ENCODE measurements at places on chromosomes 1 and 21. TPM values are rescaled to one million over a fixed set of nuclear protein-coding genes. Genes with fewer than 3 reads are reported as not detected.

GRCh38 chr1:244730153-244730933 lies 77.4 kb downstream of the DESI2 start:
- H3K36me3 ChIP-seq, result no peaks in the 10 kb centered on the region
- peak; percentile 58 for DNase-seq
- H3K4me3 ChIP-seq, result peak overlapping the region; percentile 74
- H3K27me3 ChIP-seq, result peaks cover 10% of the 10 kb centered on the region

- H3K27ac ChIP-seq, result no peak within 1 kb of the TSS
- peak within 1 kb of the TSS; percentile 40 for H3K4me3 ChIP-seq
- H3K4me1 ChIP-seq, result peaks cover 4% of the 10 kb centered on the region
- H3K27me3 ChIP-seq, result peaks cover 37% of the 10 kb centered on the region
These were observed at the start of gene PODN for GRCh38 chr1:53061859-53062707. Gene PODN (plus strand): TSS chr1:53062213. CDS start chr1:53069856, 7,643 bp downstream.

DNA sequence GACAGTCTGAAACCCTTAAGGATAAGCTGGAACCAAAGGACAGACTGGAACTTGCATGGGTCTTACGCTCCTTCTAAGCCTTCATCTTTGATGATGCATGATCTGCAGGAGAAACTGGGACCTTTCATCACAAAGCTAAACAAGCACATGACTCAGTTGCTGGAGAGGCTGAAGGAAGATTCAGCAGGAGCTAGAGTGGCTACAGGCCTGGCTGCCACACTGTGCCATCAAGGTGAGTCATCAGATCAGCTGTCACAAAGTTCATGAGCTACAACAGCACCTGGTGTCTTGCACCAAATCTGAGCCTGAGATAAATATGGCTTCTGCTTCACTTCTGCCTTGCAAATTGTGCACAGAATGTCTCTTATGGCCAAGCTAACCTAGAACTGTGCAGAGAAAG lies 95.5 kb upstream of the MARK1 start:
- H3K4me3 ChIP-seq, result no peak overlapping the region
- no peak overlapping the region for H3K27ac ChIP-seq
- H3K27me3 ChIP-seq, result peaks cover 15% of the 10 kb centered on the region

DNA sequence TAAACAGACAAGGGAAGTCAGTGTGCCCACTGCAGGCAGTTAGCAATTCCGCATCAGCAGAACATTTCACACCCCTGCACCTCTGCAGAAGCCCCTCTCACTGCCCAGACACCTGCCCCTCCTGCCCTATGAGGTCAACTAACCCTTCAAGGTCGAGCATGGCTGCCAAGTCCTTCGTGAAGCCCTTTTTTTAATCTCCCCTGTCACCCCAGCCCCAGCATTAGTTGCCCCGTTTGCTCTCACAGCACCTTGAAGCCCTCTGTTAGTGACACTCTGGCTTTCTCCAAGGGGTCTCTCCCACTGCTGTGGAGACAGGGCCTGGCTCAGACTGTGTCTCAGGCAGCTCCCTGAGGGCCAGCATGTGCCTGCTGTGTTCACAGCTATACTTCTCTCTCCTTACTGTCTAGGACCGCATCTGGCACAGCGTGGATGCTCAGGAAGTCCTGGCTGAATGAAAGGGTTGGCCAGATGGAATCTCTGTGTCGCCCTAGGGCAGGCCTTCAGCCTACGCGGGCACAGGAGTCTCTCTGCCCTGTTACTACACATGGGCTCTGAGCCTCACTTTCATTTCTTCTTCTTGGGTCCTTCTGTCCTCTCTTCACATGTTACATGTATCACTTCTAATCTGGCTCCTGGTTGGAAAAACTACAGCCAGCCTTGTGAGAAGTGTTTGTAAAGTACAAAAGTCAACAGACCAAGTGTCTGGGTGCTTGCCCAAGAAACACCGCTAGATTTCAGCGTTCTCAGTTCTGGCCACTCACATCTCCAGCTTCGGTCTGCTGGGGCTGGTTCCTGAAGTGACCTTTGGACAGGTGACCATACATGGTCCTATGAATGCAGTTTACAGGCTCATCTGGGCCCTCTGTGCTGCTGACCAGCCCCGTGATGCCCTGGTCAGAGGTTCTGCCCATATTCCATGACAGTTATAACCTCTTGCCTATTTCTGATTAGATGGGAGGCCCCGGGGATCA lies 19.7 kb downstream of the SLC2A1 start:
- no peaks in the 10 kb centered on the region for H3K27me3 ChIP-seq
- peaks cover 95% of the 10 kb centered on the region for H3K4me1 ChIP-seq
- no peak overlapping the region for H3K4me3 ChIP-seq
- H3K27ac ChIP-seq, result peak overlapping the region; percentile 88

DNA sequence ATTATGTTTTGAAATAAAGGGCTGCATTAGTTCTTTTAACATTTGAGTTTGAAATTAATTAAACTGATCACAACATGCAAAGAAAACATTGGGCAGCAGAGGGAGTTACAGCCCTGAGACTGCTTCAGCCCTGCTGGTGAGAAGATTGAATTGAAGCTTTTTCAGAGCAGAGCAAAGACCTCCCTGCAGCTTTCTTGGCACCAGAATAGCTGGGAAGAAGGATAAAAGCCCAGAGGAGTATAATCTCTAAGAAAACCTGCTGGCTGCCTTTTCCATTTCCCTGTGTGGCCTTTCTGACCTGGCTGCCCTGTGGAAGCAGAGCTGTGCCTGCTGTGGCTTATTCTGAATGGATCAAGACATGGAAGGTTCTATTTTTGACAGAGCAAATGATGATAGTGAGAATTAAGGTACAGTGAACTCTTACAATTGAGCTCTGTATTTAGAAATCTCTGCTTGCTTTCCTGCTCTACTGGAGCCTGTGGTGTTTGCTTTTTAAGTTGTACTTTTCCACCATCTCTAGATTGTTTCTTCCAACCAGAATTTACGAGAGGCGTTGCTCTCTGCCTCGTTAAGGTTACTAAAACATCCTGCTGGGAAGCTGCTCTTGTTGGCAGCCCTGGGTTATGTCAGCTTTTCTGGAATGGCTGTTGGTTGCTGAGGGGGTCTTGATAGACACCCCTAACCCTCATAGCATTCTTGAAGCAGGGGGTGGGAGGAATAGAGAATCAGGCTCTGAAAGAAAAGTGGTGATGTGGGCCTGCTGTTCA lies 9.9 kb downstream of the SNRPE start:
- H3K4me1 ChIP-seq, result no peaks in the 10 kb centered on the region
- no peak overlapping the region for H3K4me3 ChIP-seq
- DNase-seq, result peak; percentile 33
- peaks cover 63% of the 10 kb centered on the region for H3K36me3 ChIP-seq
- H3K27ac ChIP-seq, result peak overlapping the region; percentile 13

TMEM9 gene
- total RNA-seq, result 27.2 TPM

GRCh38 chr1:91314643-91315042 lies 90.0 kb downstream of the HFM1 start:
- H3K4me1 ChIP-seq, result no peaks in the 10 kb centered on the region
- peaks cover 7% of the 10 kb centered on the region for H3K27me3 ChIP-seq
- H3K27ac ChIP-seq, result no peak overlapping the region
- H3K4me3 ChIP-seq, result no peak overlapping the region
- no peaks in the 10 kb centered on the region for H3K36me3 ChIP-seq
- no peak for DNase-seq

PPIH gene
- total RNA-seq, result 111 TPM

FAM177B gene
- total RNA-seq, result not detected

GRCh38 chr1:234725177-234726132 lies 115.5 kb upstream of the IRF2BP2 start:
- H3K27me3 ChIP-seq, result no peaks in the 10 kb centered on the region
- peak; percentile 78 for DNase-seq
- peaks cover 83% of the 10 kb centered on the region for H3K4me1 ChIP-seq
- H3K4me3 ChIP-seq, result peak overlapping the region; percentile 64
- H3K27ac ChIP-seq, result peak overlapping the region; percentile 97

- no peak for DNase-seq
- no peak overlapping the region for H3K27ac ChIP-seq
- peaks cover 8% of the 10 kb centered on the region for H3K27me3 ChIP-seq
- H3K4me3 ChIP-seq, result no peak overlapping the region
These were observed 17.9 kb downstream of the PTPRF start for GRCh38 chr1:43548285-43549271.

DNA sequence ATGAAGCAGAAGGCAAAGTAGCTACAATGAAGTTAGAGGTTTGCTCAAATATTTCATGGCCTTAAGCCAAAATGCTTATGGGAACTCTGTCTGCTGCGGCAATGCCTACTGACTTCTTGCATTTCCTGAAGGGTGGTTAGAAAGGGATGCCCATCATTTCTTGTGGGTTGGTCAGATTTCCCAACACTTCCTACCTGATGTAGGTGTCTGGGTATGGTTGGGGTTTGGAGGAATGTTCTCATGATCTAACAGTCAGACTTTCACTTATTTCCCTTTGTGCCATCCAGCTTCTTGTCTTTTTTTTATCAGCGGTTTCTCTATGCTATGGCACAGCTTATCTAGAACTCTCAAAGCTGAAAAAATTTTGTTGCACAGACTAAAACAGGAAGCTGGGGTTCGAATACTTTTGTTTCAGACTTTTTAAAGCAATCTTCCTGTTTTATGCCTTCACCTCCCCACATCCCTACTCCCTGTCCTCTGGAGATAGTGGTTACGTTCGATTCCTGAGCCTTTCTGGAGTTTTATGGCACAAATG lies 307.7 kb downstream of the USP25 start:
- no peak overlapping the region for H3K4me3 ChIP-seq
- DNase-seq, result no peak
- no peaks in the 10 kb centered on the region for H3K4me1 ChIP-seq
- no peaks in the 10 kb centered on the region for H3K27me3 ChIP-seq
- no peak overlapping the region for H3K27ac ChIP-seq

DNA sequence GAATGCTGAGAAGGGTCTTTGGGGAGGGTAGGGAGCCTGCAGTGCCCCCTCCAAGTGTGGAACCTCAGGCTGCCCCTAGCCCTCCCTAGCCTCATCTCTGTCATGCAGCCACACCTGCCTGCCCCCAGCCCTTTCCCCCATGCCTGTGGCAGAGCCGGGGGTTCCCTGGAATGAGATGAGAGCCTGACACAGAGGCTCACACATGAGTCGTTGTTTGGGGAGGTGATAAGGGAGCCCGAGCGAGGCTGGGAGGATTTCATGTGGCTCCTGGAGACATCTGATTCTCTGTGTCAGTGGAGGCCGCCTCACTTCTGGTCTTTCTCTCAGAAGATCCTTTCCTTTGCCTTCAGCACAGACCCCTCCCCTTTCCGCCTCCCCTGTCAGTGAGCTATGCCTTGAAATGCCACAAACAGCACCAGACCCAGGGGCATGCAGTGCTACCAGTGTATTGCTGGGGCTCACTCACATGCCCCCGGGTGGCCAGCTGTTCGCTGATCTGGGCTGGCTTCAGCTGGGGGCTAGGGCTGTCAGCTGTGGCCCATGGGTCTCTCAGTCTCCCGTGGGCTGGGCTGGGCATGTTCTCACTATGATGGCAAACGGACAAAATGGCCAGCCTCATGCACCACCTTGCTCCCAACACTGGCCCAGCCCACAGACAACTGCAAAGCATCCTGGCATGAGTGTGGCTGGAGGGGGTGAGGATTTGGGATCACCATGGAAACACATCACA lies 102.6 kb downstream of the AJAP1 start:
- no peak for DNase-seq
- H3K4me1 ChIP-seq, result no peaks in the 10 kb centered on the region
- peaks cover 4% of the 10 kb centered on the region for H3K27me3 ChIP-seq

LINGO4 gene
- 0.09 TPM for total RNA-seq

HFM1 gene
- total RNA-seq, result not detected

MMEL1 gene
- 1.4 TPM for total RNA-seq

DNA sequence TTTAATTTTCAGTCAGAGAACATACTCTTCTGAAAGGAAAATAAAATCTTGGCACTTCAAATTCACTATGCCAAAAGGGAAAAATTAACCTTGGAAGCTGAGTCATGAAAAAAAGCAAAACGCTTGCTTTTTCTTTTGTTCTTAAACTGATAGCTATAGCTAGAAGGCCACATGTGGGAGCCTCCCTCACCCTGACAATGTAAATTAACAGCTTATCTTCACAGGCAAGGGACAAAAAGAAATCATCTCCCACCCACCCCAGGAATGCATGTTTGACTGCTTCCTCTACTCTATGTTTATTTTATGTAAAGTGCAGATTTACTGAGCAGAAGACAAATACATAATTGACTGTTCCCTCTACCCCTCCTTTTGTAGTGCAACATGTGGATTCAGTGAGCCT lies 38.0 kb downstream of the EBNA1BP2 start:
- DNase-seq, result no peak
- H3K36me3 ChIP-seq, result no peaks in the 10 kb centered on the region
- H3K4me3 ChIP-seq, result no peak overlapping the region
- peaks cover 23% of the 10 kb centered on the region for H3K27me3 ChIP-seq
- no peak overlapping the region for H3K27ac ChIP-seq
- no peaks in the 10 kb centered on the region for H3K4me1 ChIP-seq

DNA sequence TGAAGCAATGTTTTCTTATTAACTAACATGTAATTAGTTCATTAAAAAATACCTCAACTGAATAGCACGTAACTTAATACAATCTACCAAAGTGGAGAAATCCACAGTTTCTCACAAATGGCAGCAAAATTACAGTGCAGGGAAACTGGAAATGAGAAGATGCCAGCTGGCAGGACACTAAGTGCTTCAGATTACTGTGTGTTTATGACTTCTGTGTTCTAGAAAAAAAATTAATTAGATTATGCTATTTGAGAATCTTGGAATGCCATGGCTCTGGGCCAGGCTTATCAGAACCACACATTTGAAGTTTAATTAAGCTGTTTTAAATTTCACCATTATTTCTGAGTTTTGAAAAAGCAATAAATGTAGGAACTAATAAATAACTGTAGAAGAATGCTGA lies 357.6 kb downstream of the TGFB2 start:
- no peaks in the 10 kb centered on the region for H3K36me3 ChIP-seq
- no peaks in the 10 kb centered on the region for H3K4me1 ChIP-seq
- no peaks in the 10 kb centered on the region for H3K27me3 ChIP-seq
- no peak overlapping the region for H3K27ac ChIP-seq
- H3K4me3 ChIP-seq, result no peak overlapping the region
- no peak for DNase-seq

DNA sequence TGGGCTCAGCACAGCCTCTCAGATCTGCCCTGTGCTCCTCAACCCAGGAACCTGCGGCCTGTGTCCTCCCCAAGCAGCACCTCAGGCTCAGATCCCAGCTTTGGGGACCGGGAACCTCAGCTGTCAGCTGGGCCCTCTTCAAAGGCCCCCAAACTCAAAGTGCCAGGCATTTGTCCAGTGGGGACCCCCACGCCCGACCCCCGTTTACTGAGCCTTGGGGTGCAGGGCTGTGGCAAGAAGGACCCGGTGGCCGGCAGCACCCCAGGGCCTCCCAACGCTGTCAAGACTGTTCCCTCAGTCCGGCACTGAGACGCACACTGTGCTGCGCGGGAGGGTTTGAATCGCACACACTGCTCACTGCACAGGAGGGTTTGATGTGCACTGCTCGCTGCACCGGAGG lies 35.0 kb downstream of the MORN1 start:
- H3K36me3 ChIP-seq, result no peaks in the 10 kb centered on the region
- DNase-seq, result no peak
- H3K27me3 ChIP-seq, result no peaks in the 10 kb centered on the region
- H3K27ac ChIP-seq, result no peak overlapping the region
- H3K4me3 ChIP-seq, result no peak overlapping the region
- H3K4me1 ChIP-seq, result no peaks in the 10 kb centered on the region

GRCh38 chr1:19775831-19776230 lies 23.9 kb downstream of the TMCO4 start:
- DNase-seq, result no peak
- no peak overlapping the region for H3K27ac ChIP-seq
- no peaks in the 10 kb centered on the region for H3K4me1 ChIP-seq

- no peak overlapping the region for H3K4me3 ChIP-seq
- H3K4me1 ChIP-seq, result peaks cover 11% of the 10 kb centered on the region
- H3K27ac ChIP-seq, result no peak overlapping the region
- DNase-seq, result no peak
- H3K27me3 ChIP-seq, result no peaks in the 10 kb centered on the region
- H3K36me3 ChIP-seq, result no peaks in the 10 kb centered on the region
These were observed 25.4 kb upstream of the WDR26 start for GRCh38 chr1:224459966-224460365.

- H3K27me3 ChIP-seq, result peaks cover 9% of the 10 kb centered on the region
- H3K36me3 ChIP-seq, result peaks cover 3% of the 10 kb centered on the region
- no peak for DNase-seq
- H3K4me3 ChIP-seq, result no peak overlapping the region
- H3K4me1 ChIP-seq, result peaks cover 2% of the 10 kb centered on the region
These were observed 80.3 kb upstream of the ETS2 start for GRCh38 chr21:38725196-38726157.
